Naive thymus-derived CD4-positive, alpha-beta T cell (primary cell): ENCODE measurements at places on chromosomes 6 and 20.

GRCh38 chr20:33566781-33567603 is 77.1 kb downstream of the CBFA2T2 start:
- DNase-seq: no peak

DNA sequence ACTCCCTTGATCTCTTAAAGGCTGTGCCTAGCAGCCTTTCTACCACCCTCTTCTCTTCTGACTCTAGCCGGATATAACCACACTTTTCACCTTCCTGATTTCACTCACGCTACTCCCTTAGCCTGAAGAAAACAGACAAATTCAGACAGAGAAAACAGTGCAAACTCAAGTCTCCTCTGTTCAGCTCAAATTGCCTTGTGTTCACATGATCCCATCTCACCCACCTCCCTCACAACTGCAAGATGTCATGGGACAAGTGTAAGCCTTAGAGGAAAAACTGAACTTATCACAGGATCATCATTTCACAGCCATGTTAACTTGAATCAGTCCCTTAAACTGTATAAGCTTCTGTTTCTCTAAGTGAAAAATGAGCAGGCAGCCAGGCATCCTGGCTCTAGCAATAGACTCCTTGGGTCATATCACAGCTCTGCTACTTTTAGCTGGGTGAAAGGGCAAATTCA is 66.5 kb upstream of the TENT5A start:
- DNase-seq: no peak

DNA sequence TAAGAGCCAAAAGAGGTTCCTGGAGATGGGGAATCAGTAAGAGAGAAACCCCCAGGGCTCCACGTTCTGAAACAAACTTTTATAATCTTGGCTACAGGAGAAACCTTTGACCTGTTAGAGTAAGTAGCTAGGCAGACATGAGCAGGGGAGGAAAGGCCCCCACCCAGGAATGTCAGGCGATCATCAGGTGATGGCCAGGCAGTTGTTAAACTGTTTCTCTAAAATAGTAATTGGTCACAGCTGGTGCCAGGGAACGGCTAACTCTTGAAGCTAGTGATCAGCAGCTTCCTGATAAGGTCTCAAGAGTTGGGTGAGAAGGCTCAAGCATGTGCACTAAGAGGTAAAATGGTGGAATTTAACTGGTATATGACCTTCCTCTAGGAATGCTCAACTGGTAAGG is 263.8 kb downstream of the HDGFL1 start:
- no peak for DNase-seq

- DNase-seq: no peak
Observed at GRCh38 chr6:96899019-96899418, 1.3 kb upstream of the NDUFAF4 start.

- DNase-seq: no peak
Observed at GRCh38 chr6:163354761-163355425, 59.6 kb upstream of the QKI start.

DNA sequence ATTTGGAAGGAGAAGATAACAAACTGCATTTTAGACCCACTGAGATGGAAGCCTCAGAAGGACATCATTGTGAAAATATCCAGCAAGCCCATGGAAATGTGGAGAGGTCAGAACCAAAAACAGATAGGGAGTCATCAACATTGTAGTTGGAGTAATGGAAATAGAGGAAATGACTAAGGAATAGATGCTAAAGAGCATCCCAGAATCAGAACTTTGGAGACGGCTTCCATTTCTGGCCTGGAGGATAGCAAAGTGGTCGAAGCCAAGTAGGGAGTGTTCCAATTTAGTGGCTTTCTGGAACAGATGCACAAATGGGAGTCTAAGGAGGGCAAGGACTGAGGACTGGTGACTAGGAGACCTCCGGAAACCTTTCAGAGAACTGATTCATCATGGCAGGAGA is 3.6 kb downstream of the BEND6 start:
- DNase-seq: no peak

- no peak for DNase-seq
Observed at GRCh38 chr20:23358563-23358906, 3.4 kb upstream of the GZF1 start.
